ENCODE measurements at places on chromosomes 1 and 21.

DNA sequence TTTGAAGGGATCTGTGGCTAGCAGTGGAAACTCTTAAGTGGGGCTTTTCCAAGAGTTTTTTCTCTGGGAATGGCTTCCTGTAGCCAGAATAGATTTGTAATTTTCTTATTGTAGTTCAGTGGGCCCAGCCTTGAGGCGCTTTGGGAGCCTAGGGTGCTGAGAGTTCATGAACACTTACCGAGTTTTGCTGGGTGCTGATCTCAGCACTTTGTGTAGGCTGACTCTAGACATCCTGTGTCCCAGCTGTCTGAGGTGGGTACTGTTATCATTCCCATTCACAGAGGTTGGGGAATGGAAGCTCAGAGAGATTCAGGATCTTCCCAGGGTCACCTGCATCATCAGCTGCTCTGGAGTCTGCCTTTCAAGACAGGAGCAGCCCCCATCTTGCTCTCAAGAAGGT is 7.0 kb downstream of the PPFIA4 start:
- DNase-seq, result no peak

DNA sequence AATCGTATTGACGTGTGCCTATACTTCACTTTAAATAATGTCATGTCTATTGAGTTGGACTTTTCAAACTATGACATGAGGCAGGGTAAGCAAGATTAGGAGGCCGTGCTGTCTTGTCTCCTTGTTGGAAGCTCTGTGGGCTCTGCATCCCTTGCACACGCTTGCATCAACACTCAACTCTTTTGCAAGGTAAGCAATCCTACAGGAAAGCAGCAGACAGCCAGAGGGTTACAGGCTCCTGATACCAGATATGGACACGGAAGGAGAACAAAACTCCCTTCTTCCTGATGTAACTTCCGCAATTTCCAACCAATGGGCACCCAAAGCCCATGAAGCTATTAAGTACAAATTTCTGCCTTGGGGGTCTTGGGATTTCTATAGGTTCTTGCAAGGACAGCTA is 1520.7 kb upstream of the B3GALT2 start:
- no peak for DNase-seq

GRCh38 chr21:37869661-37870060 is 46.6 kb downstream of the KCNJ6 start:
- no peak for DNase-seq

GRCh38 chr1:47555841-47556560 is 118.2 kb downstream of the FOXD2 start:
- no peak for DNase-seq

- DNase-seq, result no peak
Measured at GRCh38 chr1:18798946-18799345, 60.5 kb downstream of the TAS1R2 start.

DNA sequence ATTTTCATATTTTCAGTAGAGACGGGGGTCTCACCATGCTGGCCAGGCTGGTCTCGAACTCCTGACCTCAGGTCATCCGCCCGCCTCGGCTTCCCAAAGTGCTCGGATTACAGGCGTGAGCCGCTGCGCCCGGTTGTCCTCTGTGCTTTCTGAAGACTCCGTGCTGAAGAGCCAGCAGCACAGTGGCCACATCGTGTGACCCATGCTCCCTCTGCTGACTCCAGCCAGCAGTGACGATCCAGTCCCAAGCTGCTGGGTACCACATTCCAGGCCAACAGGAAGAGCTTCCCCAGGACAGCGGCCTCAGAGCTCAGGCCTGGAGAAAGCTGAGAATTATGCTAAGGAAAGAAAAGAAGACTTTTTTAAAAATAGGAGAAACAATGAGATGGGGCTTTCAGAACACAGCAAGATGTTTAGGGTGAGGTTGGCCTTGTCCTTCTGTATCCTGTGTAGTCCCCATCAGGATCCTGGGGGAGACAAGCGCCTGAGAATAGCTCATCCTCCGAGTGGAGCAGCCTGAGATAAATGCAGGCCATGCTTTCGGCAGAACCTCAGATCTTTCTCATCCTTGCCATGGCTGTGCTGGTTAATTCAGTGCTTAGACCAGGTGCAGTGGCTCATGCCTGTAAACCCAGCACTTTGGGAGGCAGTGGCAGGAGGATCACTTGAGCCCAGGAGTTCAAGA is 207.1 kb downstream of the SLC35F3 start:
- no peak for DNase-seq

- DNase-seq, result no peak
Measured at GRCh38 chr21:42829417-42829816, 49.9 kb downstream of the WDR4 start.

- no peak for DNase-seq
Measured at GRCh38 chr1:209601809-209602657, 18.5 kb downstream of the CAMK1G start.

DNA sequence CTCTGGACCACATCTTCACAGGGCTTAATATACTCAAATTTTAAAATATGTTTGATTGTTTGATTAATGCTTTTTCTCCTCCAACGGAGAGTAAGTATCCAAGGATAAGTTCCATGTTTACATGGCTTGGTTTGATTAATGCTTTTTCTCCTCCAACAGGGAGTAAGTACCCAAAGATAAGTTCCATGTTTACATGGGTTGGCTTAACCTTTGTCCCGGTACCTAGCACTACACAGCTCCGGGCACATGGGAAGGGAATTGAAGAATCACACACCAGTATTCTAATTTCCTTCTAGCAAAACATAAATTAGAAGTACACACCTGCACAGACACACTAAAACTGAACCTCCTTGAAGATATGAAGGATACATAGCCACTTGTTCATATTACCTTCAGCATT is 77.5 kb downstream of the ARID4B start:
- DNase-seq, result no peak

DNA sequence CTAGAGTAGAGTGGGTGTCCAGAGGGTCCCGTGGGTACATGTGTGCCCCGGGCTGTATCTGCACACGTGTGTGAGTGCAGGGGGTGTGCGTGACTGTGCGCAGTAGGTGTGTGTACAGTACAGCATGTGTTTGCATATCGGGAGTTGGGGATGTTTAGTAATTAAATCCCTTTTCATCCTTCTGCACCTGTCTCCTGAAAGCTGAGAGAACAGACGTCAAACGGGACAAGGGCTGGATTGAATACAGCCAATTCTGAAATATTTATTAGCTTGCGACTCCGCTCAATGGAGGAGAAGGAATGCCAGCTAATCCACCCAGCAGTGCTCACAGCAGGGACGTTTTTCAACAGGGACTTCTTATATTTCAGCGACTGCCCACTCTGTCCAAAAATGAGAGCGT is 44.7 kb upstream of the CASZ1 start:
- DNase-seq, result no peak

- DNase-seq, result no peak
Measured at GRCh38 chr1:31640964-31641363, 3.7 kb downstream of the PEF1 start.

DNA sequence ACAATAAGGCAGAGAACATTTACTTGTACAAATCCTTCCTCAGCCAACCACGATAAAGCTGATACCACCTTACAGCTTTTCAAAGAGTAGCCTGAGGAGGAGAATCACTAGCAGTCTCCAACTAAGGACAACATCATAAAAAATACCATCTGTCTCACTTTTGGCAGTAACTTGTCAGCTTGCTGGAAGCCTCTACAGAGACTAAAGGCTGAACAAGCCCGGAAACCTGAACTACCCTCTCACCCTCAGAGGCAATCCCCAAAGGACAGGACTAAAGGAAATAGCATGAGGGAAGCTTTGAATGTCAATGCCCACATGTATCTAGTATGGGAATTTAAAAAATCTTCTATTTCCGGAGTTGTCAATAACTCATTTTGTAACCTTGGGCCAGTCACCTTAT is 10.6 kb downstream of the SRSF4 start:
- no peak for DNase-seq

GRCh38 chr1:118335331-118335732 is 150.3 kb upstream of the SPAG17 start:
- no peak for DNase-seq

GRCh38 chr1:87243573-87243972 is 85.1 kb upstream of the LMO4 start:
- no peak for DNase-seq

- no peak for DNase-seq
Measured at GRCh38 chr1:209808059-209808581, 2.2 kb upstream of the IRF6 start.

DNA sequence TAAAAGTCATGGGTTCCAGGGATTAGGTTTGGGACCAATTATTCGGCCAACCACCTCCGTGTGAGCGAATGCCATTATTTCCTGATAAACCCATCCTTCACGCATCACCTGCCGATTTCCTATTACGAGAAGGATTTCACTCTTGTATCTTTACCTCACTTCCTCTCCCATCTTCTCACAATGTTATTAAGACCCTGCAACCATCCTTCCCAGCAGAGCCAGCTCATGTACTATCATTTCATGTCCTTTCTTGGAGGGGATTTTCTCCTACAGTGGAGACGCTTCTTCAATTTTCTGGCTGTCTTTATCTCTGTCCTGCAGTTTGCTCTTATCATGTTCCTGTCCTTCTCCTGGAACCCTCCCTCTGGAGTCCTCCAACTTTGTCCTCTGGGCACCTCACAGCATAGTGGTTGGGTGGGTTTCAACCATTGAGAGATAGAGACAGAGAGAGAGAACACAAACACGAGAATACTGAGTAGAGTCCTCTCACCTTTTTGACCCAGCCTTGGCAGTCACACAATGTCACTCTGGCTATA is 192.2 kb downstream of the DYRK1A start:
- no peak for DNase-seq

DNA sequence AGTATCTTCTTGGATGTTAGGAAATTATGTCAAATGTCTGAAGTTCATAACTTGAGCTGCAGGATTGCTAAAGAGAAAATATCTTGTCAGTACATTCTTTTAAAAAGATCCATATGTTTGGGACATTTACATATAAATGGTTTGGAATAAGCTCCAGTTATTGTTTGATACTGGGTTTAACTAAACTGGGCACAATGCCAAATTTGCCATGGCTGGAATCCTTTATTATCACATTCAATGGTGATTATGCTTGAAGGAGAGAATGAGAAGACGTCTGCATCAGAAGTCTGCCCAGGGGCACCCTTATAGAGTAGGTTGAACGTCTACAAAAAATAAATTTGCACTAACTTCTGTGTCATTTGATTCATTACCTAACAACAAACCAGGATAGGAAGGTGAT is 652.5 kb downstream of the AMY1C start:
- no peak for DNase-seq

DNA sequence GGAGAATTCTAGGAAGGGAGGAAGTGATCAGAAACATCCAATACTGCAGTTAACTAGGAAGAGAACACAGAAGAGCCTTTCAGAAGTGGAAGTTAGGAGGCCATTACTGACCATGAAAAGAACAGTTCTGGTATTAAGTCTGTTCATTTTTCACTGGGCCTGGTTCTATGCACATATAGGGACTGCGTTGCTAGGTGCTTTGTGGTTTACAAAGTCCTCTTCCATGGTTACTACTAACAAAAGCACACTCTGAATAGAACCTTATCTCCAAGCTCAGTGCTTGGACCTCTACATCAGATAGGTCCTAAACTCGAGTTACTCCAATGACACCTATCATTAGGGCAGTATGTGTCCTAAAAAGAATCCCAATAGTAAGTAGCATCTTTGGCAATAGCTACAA is 75.4 kb downstream of the RPAP2 start:
- DNase-seq, result no peak

GRCh38 chr1:67599085-67599484 is 85.9 kb upstream of the GADD45A start:
- DNase-seq, result no peak

GRCh38 chr1:152169366-152170025 is 10.5 kb upstream of the RPTN start:
- no peak for DNase-seq

- no peak for DNase-seq
Measured at GRCh38 chr1:153742411-153743142, 14.7 kb downstream of the INTS3 start.

- no peak for DNase-seq
Measured at GRCh38 chr1:202501281-202501680, 152.8 kb downstream of the PPP1R12B start.

DNA sequence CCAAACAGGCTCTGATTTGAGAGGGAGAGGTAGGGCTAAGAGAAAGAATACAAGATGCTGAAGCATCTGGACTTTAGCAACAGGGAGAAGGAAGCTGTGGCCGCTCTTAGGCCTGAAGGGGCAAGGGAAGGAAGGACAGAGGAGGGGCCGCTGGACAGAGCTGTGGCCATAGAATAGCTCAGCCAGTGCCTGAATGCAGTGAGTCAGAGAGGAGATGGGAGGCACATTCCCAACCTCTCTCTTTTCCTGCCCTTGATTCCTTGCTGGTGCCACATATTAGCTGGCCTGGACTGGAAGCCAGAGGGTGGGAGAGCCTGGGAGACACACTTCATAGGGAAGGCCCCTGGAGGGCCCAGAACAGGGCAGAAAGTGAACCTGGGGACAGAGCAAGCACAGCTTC is 83.4 kb upstream of the POU3F1 start:
- DNase-seq, result no peak

DNA sequence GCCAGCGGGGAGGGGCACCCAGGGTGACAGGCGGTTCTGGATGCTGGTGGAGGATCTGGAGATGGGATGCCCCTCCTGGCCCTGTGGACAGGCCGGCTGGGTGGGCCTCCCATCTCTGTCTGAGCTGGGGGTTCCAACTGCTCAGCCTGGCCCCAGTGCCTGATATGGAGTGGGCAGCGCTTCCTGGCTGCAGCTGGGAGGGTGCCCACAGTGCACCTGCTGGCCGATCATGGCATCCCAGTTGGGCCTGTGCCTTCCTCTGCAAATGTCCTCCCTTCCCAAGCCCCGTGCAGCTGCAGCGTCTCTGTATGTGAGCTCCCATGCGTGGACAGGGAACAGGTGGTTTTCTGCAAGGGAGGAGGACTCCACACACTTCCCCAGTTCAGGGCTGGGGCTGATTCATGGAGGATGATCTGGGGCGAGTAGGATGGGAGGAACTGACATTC is 2.1 kb downstream of the PFKL start:
- DNase-seq, result no peak

DNA sequence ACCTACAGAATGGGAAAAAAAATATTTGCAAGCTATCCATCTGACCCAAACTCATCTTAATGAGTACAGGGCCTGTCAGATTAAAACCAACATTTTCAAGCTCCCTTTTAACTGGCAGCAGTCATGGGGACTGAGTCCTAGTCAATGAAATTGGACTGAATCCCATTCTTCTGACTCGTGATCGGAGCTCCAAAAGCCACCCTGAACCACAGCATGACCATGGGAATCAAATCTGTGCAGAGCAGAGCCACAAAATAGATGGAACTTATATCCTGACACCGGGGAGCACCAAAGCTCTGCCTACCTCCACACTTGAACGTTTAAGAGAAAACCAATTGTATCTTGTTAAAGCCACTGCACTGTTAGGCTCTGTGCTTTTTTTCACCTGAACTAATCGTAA is 5.0 kb upstream of the RWDD3 start:
- DNase-seq, result no peak

DNA sequence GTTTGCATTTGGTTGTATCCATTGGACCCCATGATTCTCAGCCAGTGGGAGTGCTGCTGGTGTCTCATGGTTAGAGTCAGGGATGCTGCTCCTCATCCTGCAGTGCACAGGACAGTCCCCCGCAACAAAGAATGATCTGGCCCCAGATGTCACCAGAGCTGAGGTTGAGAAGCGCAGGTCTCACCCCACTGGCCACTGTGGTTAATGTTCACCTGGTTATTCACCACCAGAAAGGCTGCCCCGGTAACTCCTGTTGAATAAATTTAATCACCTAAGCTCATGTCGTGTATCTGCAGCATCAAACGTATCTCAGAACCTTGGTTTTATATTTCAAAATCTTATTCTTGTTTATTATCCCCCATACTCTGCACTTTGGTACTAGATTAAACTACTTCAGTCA is 75.8 kb downstream of the ATP5PO start:
- DNase-seq, result no peak

GRCh38 chr1:70265946-70266345 is 44.8 kb downstream of the SRSF11 start:
- DNase-seq, result no peak

GRCh38 chr1:105793536-105794146 is 1262.8 kb upstream of the PRMT6 start:
- DNase-seq, result no peak

All from NCI-H187 treated with DMSO at 0.1 percent for 48 hours (cell line).